LoVo (cell line): ENCODE measurements at places on chromosomes 3 and 15.

DNA sequence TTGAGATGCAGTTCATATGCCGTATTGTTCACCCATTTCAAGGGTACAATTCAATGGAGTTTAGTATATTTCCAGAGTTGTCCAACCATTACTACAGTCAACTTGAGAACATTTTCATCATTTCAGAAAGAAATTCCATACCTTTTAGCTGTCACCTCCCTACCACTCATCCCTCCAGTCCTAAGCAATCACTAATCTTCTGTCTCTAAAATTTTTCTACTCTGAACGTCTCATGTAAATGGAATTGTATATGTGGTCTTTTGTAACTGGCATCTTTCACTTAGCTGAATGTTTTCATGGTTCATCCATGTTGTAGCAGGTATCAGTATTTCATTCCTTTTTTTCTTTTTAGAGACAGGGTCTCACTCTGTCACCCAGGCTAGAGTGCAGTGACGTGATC is 51.1 kb downstream of the CMTM7 start:
- DNase-seq = no peak

GRCh38 chr3:160860346-160860745 is 104.3 kb downstream of the PPM1L start:
- DNase-seq = no peak

DNA sequence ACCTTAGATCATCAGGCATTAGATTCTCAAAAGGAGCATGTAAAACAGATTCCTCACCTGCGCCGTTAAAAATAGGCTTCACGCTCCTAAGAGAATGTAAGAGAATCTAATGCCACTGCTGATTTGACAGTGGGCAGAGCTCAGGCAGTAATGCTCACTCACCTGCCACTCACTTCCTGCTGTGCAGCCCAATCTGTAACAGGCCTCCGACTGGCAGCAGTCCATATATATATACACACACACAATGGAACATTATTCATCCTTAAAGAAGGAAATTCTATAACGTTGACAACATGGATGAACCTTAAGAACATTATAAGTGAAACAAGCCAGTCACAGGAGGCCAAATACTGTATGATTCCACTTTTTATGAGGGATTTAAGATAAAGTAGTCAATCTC is 24.5 kb downstream of the ZNF148 start:
- DNase-seq = no peak

GRCh38 chr15:57947282-57947681 is 118.2 kb downstream of the ALDH1A2 start:
- DNase-seq = no peak

DNA sequence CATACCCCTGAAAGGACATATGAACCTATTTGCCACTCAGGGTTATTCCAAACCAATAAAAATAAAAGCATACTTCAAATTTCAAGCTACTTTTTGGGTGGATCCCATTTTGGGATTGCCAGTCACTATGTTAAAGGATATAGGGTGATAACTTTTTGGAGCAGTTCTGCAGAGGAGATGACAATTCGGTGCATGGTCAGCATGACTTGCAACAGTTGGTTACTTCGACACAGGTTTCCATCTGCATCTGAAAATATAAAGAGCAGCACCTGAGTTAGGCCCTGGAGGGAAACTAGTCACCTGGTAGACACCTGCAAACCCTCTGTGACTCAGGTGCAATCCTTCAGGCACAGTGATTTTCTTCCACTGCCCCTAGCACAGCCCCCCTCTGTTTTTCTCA is 38.5 kb downstream of the RASGRP1 start:
- no peak for DNase-seq

GRCh38 chr15:72227720-72228119 is 3.3 kb downstream of the PKM start:
- no peak for DNase-seq

DNA sequence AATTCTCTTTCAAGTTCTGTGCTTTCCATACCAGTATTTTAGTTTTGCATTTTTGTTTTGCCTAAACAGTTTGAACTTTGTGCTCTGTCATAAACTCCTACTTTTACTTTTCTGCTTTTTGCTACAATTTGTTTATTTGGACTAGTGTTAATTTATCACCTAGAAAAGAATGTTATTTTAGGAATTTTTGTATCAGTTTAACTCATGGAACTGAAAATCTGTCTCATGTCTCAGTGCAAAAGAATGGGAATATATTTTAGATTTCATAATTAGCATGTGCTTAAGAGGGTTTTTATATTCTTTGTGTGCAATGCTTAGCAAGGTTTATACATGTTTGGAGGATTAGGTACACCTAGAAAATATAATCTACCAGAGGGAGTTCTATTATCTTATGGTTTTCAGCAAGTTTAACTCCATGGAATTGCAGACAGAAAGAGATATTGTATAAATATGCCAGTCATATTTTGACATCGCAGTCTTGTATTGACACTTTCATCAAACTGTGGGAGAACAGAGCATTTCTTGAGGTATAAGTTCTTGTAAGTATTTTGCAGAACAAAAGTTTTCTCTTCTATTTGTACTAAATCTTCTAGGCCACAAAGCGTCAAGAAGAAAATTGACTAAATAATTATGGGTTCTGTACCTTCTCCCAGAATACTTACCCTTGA is 409.9 kb downstream of the RBMS3 start:
- no peak for DNase-seq

DNA sequence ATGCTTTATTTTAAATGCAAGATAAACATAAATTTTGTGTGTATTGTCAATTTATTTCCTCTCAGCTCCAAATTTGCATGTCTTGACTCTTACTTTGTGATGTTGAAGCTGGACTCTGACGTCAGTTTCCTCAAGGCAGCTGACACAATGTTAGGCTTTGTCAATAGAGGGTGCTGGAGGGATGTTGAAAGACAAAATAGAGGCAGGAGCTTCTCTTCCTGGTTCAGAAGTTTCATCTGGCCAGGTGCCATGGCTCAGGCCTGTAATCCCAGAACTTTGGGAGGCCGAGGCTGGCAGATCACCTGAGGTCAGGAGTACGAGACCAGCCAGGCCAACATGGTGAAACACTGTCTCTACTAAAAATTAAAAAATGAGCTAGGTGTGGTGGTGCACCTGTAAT is 408.6 kb downstream of the GBE1 start:
- no peak for DNase-seq

- no peak for DNase-seq
Observed at GRCh38 chr3:72990701-72991395, 5.8 kb upstream of the PPP4R2 start.

DNA sequence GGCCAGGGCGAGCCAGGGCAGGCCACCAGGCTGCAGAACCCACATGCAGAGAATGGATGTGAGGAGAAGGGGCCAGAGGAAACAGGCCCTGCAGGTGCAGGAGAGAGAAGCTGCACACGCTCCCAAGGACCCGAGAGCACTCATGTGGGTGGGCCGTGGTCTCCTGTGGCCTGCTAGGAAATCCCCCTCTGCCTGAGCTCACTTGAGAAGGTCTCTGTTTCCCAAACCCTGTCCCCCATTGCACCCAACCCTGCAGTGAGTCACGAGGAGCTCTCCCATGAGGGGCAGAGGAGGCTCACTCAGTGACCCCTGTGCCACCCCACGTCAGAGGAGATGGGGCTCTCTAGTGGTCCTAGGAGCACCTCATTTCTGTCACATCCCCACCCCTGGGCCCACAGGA is 111.1 kb downstream of the KLF13 start:
- DNase-seq = no peak

DNA sequence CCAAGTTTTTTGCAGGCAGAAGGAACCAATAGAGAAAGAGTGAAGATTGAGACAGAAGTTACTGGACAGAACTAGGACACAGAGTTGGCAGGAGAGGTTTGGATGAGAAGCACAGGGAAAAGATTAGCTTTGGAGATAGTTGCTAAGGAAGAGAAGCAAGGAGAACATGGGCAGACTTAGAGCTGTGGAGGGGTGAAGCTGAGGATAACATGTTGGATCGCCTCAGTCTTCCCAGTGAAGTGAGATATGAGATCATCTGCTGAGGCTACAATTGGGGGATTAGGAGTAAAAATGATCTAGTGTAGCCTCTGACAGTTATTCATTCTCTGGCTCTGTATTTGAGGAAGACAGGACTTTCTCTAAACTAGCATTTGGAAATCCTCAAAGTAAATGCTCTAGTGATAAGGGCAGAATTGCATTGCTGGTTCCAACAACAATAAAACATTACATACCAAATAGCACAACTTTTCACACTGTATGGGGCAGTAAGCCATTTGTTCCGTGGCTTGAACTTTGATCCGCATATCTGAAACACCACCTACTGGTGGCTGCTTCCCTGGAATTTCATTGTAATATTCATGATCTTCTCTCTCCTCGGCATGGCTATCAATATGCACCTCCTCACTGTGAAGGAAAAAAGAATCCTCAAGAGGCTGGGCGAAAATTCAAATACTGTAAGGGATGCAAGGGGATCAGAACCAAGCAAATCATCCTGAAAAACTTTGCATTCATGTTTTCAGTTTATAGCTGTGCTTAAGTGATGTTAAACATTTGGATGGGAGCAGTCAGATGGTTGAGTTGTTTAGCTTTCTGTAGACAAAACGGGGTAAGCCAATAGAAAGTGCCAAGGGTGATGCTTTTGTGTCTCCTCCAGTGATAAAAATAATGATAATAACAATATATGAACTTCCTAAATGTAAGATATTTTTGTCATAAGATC is 22.2 kb upstream of the EID1 start:
- peak; percentile 70 for DNase-seq

DNA sequence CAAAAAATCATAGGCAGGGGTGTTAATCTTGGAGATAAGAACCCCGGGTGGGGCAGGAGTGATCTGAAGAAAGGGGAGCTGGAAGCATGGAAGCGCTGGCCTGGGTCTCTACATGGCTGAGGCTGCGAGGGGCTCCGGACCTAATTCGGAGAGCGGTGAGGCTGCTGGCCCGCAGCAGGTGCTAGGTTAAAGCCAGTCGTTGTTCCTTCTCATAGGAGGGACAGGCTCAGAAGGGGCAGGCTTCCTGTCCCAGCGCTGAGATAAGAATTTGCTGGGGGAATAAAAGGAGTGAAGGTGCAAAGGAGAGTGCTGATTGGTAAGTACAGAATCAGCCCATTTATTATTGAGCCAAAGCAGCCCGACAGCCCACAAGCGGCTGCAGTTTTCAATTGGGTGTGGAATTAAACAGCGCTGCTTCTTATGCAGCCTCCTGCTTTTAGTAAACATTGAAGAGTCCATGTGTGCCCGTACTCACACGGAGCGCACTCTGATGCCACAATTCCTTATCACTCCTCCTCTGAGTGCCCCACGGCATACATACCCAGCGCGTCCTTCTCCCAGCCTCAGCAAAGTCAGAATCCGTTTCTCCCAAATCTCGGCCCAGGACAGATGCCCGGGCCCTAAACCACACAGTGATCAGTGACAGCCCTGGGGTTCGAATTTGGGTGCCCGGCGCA is 17.1 kb downstream of the CHST13 start:
- no peak for DNase-seq

- peak; percentile 77 for DNase-seq
Observed at GRCh38 chr15:60299452-60300047, 98.2 kb downstream of the ANXA2 start.

GRCh38 chr3:175329373-175329772 is 470.2 kb downstream of the NAALADL2 start:
- DNase-seq = no peak

- DNase-seq = no peak
Observed at GRCh38 chr15:34335176-34336032, 2.2 kb downstream of the SLC12A6 start.

DNA sequence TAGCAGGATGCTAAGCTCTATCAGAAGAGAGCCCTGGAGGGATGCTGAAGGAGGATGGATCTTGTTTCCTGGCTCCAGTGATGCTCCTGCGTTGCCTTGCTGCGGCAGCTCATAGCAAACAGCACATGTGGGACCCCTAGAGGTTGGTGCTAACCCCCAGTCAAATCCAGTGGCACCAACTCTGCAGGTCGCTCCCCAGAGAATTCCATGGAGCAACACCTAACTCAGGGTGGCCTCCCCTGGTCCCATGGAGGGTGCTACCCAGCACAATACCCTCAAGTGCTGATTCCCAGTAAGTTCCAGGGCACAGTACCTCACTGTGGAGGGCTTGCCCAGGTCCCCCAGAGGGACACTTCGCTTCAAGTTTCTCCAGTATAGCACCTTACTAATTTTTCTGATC is 231.2 kb downstream of the NEK10 start:
- no peak for DNase-seq

DNA sequence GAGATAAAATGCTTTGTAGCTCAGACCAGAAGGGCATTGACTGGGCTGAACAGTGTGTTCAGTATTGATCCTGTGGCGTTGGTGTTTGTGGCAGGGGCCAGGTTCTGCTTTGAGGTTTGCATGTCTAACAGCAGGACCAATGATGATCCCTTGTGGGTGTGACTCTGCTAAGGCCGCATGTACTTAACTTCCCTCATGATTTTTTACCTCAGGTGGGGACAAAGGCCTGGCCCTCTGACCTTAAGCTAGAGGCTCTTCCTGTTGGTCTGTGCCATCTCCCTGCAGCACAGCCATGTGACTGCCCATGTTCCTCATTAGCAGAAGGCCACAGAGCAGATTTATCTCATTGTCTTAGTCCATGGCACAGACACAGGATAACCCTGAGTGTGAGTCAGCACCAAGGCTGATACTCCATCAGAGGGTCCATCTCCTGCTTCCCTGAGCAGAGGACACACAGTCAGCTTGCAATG is 34.3 kb upstream of the BSN start:
- no peak for DNase-seq

GRCh38 chr3:126154391-126155279 is 25.8 kb downstream of the ALDH1L1 start:
- DNase-seq = no peak

GRCh38 chr3:78907367-78907766 is 860.4 kb downstream of the ROBO1 start:
- DNase-seq = no peak

- DNase-seq = no peak
Observed at GRCh38 chr3:24867783-24868182, 373.1 kb upstream of the THRB start.

GRCh38 chr3:28291577-28291976 is 50.2 kb downstream of the CMC1 start:
- no peak for DNase-seq

- peak; percentile 61 for DNase-seq
Observed at GRCh38 chr3:128426128-128426921, 40.4 kb downstream of the DNAJB8 start.

- no peak for DNase-seq
Observed at GRCh38 chr3:61796911-61797310, 235.5 kb downstream of the PTPRG start.

GRCh38 chr15:53401503-53401902 is 358.0 kb downstream of the WDR72 start:
- no peak for DNase-seq

GRCh38 chr3:21100656-21101359 is 650.2 kb downstream of the ZNF385D start:
- no peak for DNase-seq

- DNase-seq = no peak
Observed at GRCh38 chr3:169954142-169954756, 12.4 kb upstream of the SEC62 start.

DNA sequence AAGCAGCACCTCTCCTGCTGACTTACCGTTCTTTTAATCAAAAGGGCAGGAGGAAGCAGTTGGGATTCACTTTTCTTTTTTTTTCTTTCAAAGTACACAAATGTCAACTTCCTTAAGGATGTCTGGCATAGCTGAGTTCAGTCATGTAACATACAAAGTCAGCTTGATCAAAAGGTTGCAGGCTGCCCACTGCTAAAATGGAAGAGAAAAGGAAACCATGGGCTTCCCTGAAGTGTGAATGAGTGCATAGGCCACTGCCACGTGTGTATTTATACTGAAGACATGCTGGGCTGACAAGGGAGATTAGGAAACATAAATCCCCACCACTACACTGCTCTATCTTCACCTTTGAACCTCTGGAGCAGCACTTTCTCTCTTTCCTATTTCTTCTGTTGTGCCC is 312.5 kb downstream of the TIGIT start:
- no peak for DNase-seq

- no peak for DNase-seq
Observed at GRCh38 chr3:172246107-172246844, 202.0 kb downstream of the GHSR start.

GRCh38 chr3:41102053-41102556 is 97.2 kb upstream of the CTNNB1 start:
- peak; percentile 12 for DNase-seq
